8988T (cell line): ENCODE measurements at places on chromosomes 12 and 14.

DNA sequence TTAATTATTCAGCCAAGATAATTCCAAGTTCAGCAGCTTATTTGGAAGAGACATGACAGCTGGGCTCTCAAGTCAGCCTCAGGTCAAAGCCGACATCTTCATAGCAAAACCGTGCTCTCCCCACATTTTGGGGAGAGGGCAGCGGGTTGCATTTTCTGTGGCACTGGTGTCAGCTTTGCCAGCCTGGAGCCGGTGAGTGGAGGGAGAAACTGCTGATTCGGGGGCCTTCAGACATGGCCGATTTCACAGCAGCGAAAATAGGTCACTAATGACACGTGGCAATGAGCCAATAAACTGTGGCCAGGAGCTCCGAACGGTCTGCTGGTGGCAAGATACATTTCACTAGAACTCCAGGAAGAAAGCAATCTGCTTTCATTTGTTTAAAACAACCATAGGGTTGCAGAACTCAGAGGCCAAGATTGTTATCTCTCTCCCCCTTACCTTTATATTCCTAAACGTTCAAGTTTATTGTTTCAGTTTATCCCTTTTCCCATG, 173.2 kb downstream of the CAND1 start:
- no peak for DNase-seq

GRCh38 chr12:10361084-10361483, 28.8 kb downstream of the KLRK1 start:
- no peak for DNase-seq

DNA sequence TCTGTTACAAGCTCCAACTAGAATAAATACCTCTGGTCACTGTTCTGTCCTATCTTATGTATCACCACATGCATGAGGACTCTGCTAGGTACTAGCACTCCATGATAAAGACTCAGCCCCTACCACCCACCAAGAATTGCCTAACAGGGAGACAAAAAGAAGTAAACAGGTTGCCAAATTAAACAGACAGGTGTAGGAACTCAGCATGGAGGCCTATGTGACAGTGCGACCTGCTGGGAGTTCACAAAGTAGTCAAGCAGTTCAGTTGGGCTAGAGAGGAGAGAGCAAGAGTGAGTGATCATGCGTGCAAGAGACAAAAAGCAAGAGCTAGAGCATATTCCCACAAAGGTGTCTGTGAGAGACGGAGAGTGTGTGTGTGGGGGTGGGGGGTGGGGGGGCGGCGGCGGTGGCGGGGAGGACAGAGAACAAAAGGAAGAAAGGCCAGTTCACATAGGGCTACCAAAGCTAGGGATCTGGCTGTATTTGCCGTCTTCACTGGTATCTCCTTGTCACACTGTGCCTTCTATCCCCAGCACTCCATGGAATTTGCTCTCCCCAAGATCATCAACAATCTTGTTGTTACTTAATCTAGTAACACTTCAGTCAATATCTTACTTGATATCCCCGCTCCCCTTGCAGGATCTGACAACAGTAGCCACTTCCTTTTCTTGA, 81.2 kb downstream of the SPPL3 start:
- DNase-seq: no peak

DNA sequence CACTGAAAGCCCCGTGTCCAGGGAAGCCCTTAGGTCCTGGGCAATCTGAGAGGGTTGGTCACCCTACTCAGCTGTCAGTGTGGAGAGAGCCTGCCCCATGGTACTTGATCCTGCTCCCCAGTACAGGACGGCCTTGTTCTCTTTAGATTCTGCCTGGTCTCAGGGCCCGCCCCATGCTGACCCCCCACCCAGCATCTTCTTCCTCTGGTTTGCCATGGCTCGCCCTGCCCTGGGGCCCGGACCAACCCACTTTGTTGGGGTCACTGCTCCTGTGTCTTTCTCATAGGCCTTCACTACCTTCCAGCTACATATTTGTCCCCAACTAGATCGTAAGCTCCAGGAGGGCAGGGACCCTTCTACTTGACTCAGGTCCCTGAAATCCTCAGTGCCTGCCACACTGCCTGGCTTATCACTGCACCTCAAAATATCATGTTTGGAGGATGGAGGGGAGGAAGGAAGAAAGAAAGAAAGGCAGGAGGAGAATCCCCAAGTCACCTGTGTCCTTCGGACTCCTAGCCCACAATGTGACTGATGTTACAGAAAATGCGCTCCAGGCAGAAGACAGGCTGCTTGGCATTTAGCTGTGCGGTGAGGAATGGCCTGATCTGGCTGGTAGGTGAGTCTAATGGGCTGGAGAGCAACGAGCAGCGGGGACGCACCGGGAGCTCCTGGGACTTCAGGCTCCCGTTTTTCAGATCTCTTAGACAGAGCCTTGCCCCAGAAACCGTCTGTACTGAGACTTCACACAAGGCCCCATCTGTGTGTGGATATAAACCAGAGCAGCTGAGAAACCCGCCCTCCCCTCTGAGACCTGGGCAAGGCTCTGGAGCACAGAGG, 66.1 kb downstream of the C14orf132 start:
- DNase-seq: no peak

DNA sequence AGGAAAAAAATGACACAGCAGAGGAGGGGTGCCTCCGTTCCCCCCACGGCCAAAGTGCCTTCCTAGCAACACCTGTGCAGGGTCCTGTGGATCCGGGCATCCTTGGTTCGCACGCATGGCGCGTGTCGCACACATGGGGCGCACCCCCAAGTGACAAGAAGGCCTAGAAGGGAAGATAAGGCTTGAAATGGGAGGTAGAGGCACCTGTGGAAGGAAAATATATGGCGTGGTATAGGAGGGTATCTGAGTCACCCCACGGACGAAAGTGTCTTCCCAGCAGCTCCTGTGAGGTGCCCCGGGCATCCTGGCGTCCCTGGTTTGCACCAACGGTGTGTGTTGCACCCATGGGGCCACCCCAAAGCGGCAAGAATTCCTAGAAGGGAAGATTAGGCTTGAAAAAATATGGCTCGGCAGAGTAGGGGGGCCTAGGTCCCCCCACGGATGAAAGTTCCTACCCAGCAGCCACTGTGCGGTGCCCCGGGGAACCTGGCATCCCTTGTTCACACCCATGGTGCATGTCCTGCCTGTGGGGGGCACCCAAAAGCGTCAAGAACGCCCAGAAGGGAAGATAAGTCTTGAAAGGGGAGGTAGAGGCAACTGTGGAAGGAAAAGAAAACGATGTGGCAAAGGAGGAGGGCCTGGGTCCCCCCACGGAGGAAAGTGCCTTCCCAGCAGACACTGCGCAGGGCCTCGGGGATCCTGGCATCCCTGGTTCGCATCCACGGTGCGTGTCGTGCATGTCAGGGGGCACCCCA, 280.0 kb downstream of the ALG10 start:
- no peak for DNase-seq

GRCh38 chr14:32019276-32019675, 57.8 kb upstream of the ARHGAP5 start:
- no peak for DNase-seq

GRCh38 chr14:101815994-101816393, 54.5 kb downstream of the PPP2R5C start:
- no peak for DNase-seq

GRCh38 chr14:25050269-25051150, 563 bp upstream of the STXBP6 start:
- no peak for DNase-seq

- DNase-seq: no peak
Observed at GRCh38 chr12:98763656-98764055, 118.6 kb downstream of the APAF1 start.

GRCh38 chr12:30746190-30746589, 8.6 kb downstream of the CAPRIN2 start:
- DNase-seq: no peak

DNA sequence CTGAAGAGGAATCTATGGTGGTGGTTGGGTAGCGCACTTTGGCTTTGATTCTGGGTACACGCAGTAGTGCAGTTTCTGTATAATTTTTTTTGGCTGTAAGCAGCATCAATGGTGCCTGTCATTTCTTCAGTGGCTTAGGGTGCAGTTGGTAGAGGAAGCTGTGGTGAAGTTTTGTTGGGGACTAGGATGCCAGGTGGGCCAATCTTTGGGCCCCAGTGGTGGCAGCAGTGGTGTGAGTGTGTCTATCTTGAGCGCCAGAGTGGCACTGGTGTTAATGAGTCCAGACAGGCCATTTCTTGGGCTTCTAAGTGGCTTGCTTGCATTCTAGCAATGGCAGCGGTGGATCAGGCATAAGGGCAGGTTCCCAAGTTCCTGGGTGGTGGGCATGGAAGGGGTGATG, 33.8 kb upstream of the CCND2 start:
- DNase-seq: no peak

GRCh38 chr12:85779768-85780167, 56.4 kb downstream of the RASSF9 start:
- no peak for DNase-seq

DNA sequence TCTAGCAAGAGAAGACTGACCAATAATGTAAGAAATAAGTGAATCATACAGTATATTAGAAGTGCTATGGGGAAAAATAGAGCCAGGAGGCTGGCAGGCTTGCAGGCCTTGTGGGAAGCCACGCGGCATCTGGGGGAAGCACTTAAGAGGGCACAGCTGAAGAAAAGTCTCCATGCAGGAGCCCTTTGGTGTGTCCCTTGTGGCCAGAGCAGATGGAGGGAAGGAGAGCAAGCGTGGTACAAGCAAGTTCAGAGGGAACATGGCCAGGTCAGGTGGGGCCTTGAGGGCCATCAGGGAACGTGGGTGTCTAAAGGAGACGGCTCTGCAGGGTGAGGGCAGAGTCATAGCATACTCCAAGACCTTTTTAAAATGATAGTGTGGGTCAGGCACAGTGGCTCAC, 51.7 kb downstream of the LRRC74A start:
- DNase-seq: no peak

DNA sequence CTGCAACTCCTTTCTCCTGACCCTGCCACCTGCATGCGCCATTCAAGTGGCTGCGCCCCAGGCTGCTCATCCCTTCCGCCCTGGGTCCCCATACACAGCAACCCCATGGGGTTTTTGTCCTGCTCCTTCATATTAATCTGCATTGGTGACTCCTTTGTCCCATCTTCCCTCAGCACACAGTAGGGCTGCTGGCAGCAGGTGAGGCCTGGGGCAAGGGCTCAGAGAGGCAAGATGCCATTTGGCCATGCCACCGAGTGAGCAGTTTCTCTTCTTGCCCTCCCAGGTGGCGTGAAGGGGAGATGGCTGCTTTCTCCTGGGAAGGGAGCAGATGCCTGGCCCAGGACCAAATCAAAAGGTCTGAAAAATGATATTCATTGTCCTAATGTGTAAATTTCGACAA, 9.1 kb downstream of the RTL1 start:
- peak; percentile 8 for DNase-seq

DNA sequence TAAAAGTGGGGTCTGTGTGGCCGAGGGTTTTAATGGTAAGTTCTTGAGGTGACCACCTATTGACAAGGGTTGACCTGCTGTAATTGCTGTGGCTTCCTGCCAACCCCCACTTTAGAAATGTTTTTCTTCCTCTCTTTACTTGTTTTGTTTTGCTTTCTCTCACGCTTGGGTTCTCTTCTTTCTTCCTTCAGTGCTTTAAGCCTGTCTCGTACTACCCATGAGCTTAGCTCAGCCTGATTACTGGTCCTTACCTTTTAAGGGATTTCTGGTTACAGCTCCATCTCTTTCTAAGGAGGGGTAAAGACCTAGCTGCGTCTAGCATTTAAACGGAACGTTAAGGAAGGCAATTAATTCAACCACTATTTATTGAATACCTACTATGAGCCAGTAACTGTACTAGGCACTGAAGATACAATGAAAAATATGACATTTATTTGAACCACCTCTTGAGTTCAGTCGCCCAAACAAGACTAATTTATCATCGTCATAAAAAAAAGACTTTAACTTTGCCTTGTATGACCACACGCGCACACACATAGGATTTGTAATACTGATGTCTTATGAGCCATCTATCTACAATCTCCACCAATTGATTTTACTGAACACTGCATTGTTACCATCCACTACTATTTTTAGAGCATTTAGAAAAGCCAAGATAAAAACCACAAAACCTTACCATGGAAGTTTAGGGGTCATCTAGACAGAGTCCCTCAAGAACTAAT, 888 bp upstream of the PPP1R12A start:
- no peak for DNase-seq

- DNase-seq: no peak
Observed at GRCh38 chr14:99947695-99948094, 117.5 kb upstream of the EVL start.
